Femur (tissue), 1 donor: ENCODE measurements at places on chromosomes 4 and X.
A peak's percentile ranks its signal among the peaks of the same experiment; 100 is the strongest.

DNA sequence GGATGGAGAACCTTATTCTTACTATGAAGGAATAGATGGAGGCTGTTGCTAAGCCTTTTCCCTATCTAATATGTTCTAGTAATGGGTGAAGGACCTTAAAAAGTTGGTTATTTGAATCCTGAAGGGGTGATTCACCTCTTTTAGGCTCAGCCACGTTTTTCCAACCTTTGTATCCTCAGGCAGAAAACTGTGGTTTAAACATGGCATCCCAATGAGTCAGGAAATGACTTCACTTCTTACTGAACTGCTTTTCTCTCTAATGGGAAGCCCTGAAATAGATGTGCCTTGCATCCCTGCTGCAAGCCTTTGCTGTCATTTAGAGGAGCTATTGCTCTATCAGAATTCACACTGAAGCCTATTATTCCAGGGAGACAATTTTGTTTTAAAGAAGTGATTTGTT is 191.0 kb upstream of the ARX start:
- DNase-seq = no peak

GRCh38 chr4:126168484-126168883 is 853.7 kb downstream of the FAT4 start:
- no peak for DNase-seq

DNA sequence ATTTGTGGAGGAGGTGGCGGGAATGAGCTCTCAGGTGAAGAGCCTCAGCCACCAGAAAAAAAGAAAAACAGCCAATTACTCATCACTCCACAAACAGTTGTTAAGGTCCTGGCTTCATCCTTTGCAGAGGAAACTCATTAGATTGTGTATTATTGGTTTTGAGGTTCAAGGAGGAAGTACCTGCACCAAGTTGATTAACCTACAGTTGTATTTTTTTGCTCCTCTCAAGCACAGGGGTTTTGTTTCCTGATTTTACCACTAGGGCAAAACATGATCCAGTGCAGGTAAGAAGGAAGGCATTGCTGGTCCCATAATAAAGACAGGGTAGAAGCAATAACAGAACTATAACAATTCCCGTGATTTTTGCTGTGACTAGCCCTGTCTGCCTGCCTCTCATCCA is 84.0 kb upstream of the QRFPR start:
- DNase-seq = no peak

DNA sequence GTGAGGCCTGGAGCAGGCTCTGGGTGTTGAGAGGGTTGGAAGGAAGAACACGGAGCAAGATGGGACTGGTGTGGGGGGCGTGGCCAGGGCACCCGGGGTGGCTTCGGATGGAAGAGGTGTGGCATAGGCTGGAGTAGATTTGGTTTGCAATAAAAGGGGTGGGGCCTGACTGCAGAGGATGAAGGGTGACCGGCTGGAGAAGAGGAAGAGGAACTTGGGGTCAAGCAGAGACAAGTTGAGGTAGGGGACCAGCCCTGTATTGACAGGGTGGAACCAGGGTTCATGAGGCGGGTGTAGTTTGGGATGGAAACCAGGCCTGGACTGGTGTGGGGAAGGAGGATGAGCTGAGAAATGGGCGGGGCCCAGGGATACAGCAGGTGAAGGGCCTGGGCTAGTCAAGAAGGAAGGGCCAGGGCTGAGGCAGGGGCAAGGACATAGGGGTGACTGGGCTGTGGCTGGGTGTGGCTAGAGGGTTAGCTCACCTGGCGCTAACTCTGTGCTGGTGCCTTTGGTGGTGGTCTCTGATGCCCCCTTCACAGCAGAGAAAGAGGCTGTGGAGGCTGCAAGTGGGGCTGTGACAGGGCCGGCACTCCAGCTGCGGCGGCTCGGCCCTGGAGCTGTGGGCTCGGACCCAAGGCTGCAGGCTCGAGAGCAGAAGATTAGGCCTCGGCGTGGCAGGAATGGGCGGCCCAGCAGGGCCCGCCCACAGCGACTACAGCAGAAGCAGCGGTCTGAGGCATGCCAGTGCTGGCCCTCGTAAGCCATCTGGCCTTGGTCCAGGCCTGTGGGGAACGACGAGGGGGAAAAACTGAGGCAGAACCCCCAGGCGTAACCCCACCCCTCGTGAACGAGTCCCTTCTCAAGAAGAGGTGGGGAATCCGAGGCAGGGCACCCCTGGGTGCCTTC is 5.0 kb downstream of the PLP2 start:
- DNase-seq = no peak

- peak; percentile 42 for DNase-seq
Observed at GRCh38 chrX:74382613-74383012, 38.7 kb upstream of the SLC16A2 start.
